T-helper 1 cell treated with Interleukin-12 subunit alpha and Interleukin-12 subunit beta and Interleukin-4 antibody, amounts not matched to agents 30 ng/mL and 1 ng/mL, for 36 hours (primary cell): ENCODE measurements at places on chromosomes 4 and X. TPM values are rescaled to one million over a fixed set of nuclear protein-coding genes. Genes with fewer than 3 reads are reported as not detected.

The PKD2 gene
- total RNA-seq, result 12.1 and 12.6 TPM in 2 replicates

The PLAC1 gene
- not detected in 2 replicates for total RNA-seq

The DCAF8L2 gene
- total RNA-seq, result not detected in 2 replicates

The CENPVL2 gene
- total RNA-seq, result not detected in 2 replicates

The CCDC110 gene
- not detected in 2 replicates for total RNA-seq

The PCYT1B gene
- total RNA-seq, result 0.10 and 0.20 TPM in 2 replicates

The USP17L30 gene
- not detected in 2 replicates for total RNA-seq

The FGB gene
- not detected in 2 replicates for total RNA-seq

The RBMX gene
- 216 and 219 TPM in 2 replicates for total RNA-seq

The ZNF157 gene
- total RNA-seq, result 0.15 and 0.20 TPM in 2 replicates

The NPY2R gene
- total RNA-seq, result not detected in 2 replicates

The GABRB1 gene
- not detected in 2 replicates for total RNA-seq

The MAGEB17 gene
- not detected in 2 replicates for total RNA-seq

The F9 gene
- not detected in 2 replicates for total RNA-seq

The MAP7D2 gene
- 0.12 and 0.32 TPM in 2 replicates for total RNA-seq

The HPGD gene
- total RNA-seq, result 12.1 and 13.8 TPM in 2 replicates

The PCDH18 gene
- total RNA-seq, result 0.05 and 0.15 TPM in 2 replicates

The MEPE gene
- not detected in 2 replicates for total RNA-seq

The VCX2 gene
- not detected in 2 replicates for total RNA-seq

The ERVMER34-1 gene
- total RNA-seq, result not detected in 2 replicates
